Astrocyte (in vitro differentiated cells and primary cell): ENCODE measurements at places on chromosomes 4 and X.
A peak's percentile ranks its signal among the peaks of the same experiment; 100 is the strongest.

- no peak for DNase-seq
Observed at GRCh38 chr4:158208963-158209640, 1.2 kb upstream of the TMEM144 start.

- no peak for DNase-seq
Observed at GRCh38 chr4:39285111-39285795, 80.9 kb downstream of the RFC1 start.

DNA sequence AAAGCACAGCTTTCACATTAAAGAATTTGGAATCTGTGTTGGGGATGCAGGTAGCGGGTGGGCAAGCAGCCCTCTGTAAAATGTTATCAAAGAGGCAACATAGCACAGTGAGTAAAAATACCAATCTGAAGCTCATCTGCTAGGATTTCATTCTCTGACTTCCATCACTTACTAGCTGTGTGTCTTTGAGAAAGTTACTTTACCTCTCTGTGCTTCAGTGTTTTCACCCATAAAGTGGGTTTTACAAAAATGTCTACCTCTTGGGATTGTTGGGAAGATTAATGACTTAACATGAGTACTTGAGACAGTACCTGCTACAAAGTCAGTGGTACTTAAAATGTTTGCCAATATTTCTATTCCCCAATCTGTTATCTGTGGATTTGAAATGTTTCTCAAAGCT lies 7.9 kb upstream of the DCUN1D4 start:
- DNase-seq = no peak

GRCh38 chr4:25938787-25939186 lies 24.8 kb downstream of the SMIM20 start:
- DNase-seq = peak; percentile 68

- DNase-seq = peak; percentile 38
Observed at GRCh38 chr4:108060164-108060563, 70.5 kb downstream of the HADH start.

DNA sequence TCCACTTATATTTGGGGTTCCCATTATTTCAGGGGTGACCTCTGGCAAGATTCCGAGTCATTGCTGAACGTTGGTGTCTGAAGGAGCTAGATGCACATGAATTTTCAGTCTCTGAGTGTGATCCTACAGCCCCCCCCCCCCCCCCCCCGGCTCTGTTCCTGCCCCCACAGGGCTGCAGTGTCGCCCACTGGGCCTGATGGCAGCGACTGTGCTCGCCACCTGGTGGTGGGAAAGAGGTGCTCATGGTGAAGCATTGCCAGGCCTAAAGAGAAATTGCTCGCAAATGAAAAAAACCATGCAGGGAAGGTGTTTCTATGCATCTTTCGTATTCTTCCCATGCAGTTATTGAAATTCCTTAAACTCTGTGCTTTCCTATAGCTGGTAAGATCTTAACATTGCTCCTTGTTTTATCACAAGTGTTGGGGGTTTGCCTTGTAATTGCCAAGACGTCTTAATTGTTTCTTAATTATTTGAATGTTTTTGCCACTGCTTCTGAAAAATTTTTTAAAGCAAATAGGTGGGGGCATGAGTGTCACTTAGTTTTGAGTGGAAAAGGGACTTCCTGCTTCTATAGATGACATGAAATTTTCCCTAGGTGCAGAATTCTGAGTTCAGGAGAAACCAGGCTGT lies 63.2 kb downstream of the CLDN22 start:
- no peak for DNase-seq

GRCh38 chrX:23732704-23733103 lies 10.4 kb downstream of the ACOT9 start:
- DNase-seq = no peak

DNA sequence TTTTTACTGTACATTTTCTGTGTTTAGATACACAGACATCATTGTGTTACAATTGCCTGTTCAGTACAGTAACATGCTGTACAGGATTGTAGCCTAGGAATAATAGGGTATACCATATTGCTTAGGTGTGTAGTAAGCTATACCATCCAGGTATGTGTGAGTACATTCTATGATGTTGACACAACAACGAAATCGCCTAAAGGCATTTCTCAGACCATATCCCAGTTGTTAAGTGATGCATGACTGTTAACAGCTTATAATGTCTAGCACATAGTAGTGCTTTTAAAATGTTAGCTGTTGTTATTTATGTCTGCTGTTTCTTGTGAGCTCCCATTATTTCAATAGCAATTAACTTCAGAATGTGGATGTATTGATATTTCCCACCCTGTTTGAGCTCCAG lies 4.5 kb downstream of the PRRG1 start:
- no peak for DNase-seq

DNA sequence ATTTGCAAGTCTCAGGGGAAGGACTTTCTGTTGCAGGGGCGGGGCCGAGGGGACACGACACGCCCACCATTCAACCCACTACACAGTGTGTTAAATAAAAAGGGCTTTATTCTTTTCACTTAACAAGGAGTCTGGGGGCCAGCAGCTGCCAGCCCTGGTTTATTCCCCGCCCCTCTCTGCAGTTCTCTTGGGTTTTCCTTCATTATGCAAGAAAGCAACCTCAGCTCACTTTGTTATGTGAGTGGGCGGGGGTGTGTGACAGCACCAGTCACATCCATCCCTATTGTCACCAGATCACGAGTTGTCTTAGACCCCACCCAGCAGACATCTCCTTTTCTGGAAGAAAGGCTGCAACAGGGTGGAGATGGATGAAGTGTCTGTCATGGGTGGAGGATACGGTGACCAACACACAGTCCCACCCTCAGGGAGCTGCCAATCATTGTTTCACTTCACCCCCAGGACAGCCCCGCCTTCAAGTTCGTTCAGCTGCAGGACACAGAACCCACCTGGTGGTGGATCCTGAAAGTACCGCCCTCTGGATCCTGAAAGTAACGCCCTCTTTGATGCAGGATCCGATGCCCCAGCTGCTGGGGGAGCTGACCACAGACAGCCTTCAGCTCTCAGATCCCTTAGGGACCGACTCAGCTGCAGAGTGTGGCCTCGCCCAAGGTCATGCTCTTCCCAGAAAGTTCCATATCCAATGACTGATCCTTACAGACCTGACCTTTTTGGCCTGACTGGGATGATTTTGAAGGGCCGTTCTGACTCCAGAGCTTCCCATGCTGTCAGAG lies 79.6 kb downstream of the SMIM20 start:
- peak; percentile 35 for DNase-seq

GRCh38 chr4:1460967-1461868 lies 55.0 kb upstream of the NKX1-1 start:
- DNase-seq = no peak

DNA sequence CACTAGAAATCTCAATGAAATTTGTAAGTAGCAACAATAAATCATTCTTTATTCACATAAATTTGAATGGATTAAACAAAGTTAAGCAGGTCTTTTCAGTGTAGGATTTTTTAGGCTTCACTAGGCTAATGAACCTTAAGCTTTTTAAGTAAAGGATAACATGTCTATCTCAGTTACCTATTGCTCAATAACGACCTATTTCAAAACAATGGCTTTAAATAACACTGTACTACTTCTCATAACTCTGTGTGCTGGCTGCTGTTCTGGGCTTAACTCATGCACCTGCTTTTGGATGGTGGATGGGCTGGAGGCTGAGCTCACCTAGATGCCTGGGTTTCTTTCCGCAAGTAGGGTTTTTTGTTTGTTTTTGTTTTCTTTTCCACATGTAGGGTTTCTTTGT lies 495.0 kb upstream of the SLIT2 start:
- no peak for DNase-seq

DNA sequence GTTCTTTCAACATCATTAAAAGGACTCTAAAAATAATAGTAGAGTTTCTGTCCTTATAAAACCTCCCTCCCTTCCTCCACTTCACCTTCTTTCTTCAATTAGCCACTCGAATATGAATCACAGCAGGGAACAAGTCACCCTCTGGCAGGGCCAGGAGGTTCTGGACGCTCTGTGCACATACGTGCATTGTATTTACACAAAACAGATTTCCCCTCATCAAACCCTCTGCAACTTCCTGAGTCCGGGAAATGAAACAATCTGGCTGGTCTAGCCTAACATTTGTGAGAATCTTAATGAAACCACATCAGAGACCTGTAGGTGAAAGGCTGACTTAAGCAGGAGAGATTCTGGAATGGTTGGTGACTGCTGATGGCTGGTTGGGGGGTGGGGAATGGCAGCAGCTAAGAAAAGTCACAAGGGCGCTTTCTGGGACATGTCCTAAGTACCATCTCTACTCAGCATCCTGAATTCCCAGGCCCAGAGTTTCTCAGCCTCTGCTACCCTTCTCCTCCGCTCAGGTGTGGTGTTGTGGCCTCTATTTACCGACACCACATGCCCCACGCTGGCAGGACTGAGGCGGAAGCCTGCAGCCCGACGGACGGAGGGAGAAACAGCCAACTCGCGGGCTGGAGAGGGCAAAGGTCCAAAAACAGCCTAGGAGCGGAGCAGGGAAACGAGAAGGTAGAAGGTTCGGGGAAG lies 1.0 kb downstream of the ZDHHC9 start:
- DNase-seq = peak; percentile 40

- no peak for DNase-seq
Observed at GRCh38 chr4:148207068-148207467, 235.1 kb downstream of the NR3C2 start.

DNA sequence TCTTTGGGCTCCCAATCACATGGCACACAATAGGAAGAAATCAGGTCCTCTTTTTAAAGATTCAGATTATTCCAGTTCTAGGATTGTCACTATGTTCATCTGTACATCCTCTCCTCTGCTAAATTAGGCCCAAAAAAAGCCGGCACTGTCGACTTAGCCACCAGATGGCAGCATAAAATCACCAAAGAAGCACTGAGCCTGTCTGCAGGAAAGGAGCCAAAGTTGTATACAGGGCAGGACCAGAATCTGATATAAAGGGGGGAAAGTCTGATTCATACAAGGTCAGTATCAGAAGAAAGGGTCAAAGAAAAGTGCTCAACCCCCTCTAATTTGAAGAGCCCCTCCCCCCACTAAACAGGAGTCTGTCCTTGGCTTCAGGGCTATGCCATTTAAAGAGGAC lies 292.5 kb downstream of the CHIC1 start:
- DNase-seq = peak; percentile 46

DNA sequence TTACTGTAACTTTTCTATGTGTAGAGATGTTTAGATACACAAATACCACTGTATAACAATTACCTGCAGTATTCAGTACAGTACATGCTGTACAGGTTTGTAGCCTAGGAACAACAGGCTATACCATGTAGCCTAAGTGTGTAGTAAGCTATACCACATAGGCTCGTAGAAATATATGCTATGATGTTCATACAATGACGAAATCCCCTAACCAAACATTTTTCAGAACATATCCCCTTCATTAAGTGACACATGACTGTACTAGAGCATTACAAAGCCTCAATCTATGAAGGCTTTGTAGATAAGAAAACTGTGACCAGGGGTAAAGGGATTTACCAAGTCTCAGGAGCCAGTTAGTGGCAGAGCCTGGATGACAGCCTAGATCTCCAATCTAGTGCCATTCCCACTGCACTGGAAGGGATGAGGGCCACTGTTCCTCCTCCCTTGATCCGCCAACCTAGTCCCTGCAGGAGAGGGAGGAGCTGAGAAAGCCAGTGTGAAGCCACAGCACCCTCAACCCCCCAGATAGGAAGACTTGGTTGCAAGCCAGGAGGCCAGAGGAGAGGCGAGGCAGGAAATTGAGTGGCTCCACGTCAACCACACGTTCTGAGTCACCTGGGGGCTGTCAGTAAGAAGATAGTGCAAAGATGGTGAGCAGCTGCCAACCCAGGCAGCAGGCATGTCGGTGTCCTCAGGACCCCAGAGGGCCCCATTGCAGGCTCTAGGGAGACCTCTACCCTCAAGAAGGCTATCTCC lies 227.7 kb downstream of the BCOR start:
- peak; percentile 60 for DNase-seq

DNA sequence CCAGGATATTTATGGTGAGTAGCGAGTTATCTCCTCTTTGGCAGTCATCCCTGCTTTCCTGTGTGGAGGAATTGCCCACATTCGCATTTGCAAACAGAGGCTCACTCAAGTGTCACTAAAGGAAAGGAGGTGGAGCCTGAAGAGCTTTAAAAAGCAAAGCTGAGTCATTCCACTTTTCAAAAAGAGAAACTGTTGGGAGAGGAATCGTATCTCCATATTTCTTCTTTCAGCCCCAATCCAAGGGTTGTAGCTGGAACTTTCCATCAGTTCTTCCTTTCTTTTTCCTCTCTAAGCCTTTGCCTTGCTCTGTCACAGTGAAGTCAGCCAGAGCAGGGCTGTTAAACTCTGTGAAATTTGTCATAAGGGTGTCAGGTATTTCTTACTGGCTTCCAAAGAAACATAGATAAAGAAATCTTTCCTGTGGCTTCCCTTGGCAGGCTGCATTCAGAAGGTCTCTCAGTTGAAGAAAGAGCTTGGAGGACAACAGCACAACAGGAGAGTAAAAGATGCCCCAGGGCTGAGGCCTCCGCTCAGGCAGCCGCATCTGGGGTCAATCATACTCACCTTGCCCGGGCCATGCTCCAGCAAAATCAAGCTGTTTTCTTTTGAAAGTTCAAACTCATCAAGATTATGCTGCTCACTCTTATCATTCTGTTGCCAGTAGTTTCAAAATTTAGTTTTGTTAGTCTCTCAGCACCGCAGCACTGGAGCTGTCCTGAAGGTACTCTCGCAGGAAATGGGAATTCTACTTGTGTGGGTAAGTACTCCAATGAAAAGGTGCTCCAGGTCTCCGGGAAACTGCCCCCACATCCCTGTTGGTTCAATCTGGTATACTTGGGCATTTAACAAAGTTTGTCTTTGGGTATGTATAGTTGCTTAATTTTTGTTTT lies at the start of gene EGF:
TSS of gene EGF (plus strand) at position 178 of the 890 bp plus-strand sequence. CDS start at position 631, 453 bp downstream.
- DNase-seq = peak; percentile 78

DNA sequence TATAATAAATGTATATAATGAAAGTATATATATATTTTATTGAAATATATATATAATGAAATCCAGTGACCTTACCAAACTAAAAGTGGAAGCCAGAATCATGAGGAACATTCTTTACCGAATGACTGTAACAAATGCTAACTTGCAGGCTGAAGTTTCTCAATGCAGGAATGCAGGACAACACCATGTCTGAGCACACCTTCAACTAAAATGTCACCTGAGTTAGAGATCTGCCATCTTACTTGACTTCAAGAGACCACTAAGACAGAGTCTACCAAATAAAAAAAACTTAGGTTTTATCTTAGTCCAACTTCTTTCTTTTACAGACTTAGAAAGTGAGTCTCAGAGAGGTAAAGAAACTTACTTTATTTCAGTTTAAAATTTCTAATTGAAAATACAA lies 176.2 kb downstream of the FSTL5 start:
- DNase-seq = no peak

GRCh38 chrX:131729295-131729694 lies 185.4 kb downstream of the OR13H1 start:
- DNase-seq = peak; percentile 65

DNA sequence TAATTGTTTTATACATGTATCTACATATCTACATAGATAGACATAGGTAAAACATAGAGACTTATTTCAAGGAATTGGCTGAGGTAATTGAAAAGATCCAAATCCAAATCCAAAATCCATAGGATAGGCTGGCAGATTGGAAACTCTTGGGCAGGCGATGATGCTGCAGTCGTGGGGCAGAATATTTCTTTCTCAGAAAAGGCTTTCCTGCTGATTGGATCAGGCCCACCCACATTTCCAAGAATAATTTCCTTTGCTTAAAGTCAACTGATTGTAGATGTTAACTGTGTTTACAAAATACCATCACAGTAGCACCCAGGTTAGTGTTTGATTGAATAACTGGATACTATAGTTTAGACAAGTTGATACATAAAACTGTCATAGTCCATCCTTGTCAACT lies 27.2 kb downstream of the STIM2 start:
- no peak for DNase-seq

GRCh38 chr4:145097331-145097820 lies 620 bp downstream of the ANAPC10 start:
- DNase-seq = no peak
